ENCODE measurements at places on chromosomes 6 and 20. TPM values are rescaled to one million over a fixed set of nuclear protein-coding genes. Genes with fewer than 3 reads are reported as not detected.

- no peak for DNase-seq
Measured at GRCh38 chr6:28525496-28526039, at the start of gene GPX5. Gene GPX5 (plus strand): TSS chr6:28525881. CDS start chr6:28526014, 133 bp downstream.

DNA sequence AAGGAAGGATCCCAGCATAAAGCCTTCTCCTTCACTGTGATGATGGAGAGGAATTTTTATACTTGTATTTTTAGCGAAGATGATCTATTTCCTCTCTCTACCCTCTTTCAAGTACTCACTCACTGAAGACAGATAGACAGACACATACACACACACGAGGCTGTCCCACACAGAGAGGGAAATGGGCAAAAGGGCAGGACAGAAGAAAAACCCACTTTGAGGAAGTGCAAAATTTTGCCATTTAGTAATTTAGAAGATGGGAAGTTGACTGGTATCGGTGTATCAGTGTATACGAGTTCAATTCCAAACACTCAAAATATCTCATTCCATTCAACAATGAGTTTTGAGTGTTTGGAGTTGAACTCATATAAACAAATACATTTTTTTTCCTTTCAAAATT is 30.9 kb downstream of the HEBP2 start:
- DNase-seq = no peak

DNA sequence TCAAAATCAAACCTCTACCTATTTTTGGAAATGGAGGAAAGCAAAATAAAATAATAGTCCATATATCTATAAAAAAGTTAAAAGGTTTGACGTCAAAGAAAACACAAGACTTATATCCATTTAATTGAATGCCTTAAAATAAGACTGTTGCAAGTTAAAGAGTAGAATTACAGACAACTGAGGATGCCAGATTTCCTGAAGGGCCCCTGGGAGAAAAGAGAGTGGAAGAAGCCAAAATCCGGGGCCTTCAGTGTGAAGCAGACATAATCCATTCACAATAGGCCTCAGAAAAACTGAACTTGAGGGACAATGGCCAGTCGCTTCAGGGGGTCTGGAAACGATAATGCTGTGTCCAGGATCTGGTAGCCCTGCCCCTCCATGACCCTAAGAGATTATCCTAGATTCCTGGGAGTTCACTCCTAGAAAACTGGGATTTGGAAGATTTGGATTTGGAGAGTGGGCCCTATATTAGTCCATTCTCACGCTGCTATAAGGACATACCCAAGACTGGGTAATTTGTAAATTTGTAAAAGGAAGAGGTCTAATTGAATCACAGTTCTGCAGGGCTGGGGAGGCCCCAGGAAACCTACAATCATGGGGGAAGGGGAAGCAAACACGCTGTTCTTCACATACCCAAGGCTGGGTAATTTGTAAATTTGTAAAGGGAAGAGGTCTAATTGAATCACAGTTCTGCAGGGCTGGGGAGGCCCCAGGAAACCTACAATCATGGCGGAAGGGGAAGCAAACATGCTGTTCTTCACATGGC is 94.0 kb upstream of the SLC2A12 start:
- no peak for DNase-seq

GRCh38 chr6:1250489-1251197 is 61.3 kb upstream of the FOXQ1 start:
- no peak for DNase-seq

- DNase-seq = no peak
Measured at GRCh38 chr20:13251904-13252297, 30.8 kb downstream of the ISM1 start.

PGBD1 gene
- 4.9 TPM for total RNA-seq
